ENCODE measurements at places on chromosomes 1 and 21. TPM values are rescaled to one million over a fixed set of nuclear protein-coding genes. Genes with fewer than 3 reads are reported as not detected.

Gene RPF1
- total RNA-seq, result 12.7 TPM

Gene NUP210L
- under 0.01 TPM for total RNA-seq

Gene UTS2
- not detected for total RNA-seq

Gene FAM3B
- under 0.01 TPM for total RNA-seq
